ENCODE measurements at places on chromosomes 5 and 9. TPM values are rescaled to one million over a fixed set of nuclear protein-coding genes. Genes with fewer than 3 reads are reported as not detected.
A peak's percentile ranks its signal among the peaks of the same experiment; 100 is the strongest.

DNA sequence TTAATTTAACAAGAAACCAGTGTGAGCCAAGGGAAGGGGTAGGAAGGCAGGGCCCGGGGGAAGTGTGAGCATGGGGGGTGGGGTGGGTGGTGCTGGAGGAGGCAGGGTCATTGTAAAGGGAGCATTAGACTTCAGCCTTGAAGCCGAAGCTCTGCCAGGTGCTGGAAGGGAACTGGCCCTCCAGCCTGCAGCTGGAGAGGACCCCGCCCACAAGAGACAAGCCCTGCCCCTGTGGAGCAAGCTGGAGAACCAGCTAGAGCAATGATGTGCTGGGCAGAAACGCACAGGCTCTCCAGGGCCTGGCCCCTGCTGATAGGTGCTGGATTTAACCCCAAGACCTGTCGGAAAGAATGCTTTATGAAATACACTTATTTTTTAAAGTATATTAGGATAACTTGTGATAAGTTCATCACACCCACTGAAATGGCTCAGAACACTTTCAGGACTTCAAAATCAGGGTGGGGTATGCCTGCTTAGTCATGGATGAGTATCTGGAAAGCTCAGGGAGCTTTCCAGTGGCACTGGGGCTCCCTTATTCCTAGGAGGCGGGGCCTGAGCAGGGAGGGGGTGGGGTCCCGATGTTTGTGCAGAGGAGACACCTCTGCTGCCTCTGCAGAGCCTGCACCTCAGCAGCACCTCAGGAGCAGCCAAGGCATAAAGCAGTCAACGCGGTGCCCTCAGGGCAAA is 27.1 kb downstream of the UBE2QL1 start:
- no peaks in the 10 kb centered on the region for H3K36me3 ChIP-seq
- DNase-seq = no peak
- no peak overlapping the region for H3K27ac ChIP-seq
- peaks cover 13% of the 10 kb centered on the region for H3K27me3 ChIP-seq

DNA sequence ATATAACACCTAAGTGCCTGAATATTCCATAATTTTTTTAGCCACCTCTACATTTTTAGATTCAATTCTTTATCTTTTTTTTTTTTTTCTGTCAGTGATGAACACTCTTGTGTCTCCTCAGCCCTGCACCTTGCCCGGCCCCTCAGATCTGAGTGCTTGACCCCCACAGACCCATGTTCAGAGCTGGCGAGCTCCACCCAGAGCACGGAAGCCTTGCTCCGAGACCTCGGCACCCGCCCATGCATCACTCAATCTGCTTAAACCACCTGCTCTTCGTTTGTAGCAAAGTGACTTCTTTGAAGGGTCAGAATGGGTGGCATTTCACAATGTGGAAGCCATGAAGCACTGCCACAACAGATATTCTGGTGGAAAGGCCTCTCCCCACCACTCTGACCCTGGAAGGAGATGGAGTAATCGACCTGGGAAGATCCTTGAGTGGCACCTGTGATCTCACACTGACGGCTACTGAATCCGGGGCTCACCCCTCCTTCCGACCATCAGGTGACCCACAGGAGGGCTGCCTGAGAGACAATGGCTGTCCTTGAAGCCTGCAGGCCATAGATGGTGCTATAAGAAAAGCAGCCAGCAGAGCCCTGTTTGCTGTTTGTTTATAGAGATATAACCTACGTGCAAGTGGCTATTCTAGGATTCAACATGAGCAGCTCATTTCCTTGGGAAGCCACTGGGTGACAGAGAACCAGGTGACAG is 261.1 kb upstream of the IRX4 start:
- no peak overlapping the region for H3K4me3 ChIP-seq
- DNase-seq = no peak
- H3K27me3 ChIP-seq = no peaks in the 10 kb centered on the region
- no peaks in the 10 kb centered on the region for H3K4me1 ChIP-seq

- no peak overlapping the region for H3K27ac ChIP-seq
- peaks cover 13% of the 10 kb centered on the region for H3K27me3 ChIP-seq
- H3K4me3 ChIP-seq = no peak overlapping the region
- no peak for DNase-seq
Measured at GRCh38 chr9:21728781-21729180, 73.7 kb upstream of the MTAP start.

DNA sequence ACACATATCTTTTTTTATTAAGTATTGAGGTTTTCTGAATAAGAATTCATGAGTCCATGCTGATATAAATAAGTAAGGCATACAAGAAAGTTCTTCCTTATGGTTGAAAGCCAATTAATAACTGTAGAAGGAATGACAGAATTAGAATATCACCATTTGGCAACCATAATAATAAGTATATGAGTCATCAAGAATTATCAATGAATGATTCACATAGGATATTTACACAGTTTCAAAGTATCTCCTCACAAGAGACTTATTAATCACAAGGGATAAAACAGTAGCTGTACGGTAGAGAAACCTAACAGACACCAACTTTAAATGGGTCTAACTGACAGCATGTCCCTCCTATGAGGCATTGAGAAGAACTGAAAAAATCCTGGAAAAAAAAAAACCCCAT is 161.6 kb downstream of the NR3C1 start:
- no peak overlapping the region for H3K4me3 ChIP-seq
- no peaks in the 10 kb centered on the region for H3K4me1 ChIP-seq
- H3K27ac ChIP-seq = no peak overlapping the region
- H3K27me3 ChIP-seq = peaks cover 2% of the 10 kb centered on the region
- H3K36me3 ChIP-seq = no peaks in the 10 kb centered on the region

GRCh38 chr5:112418659-112419163 is 366 bp downstream of the EPB41L4A start:
- peak overlapping the region; percentile 66 for H3K4me3 ChIP-seq
- H3K4me1 ChIP-seq = peaks cover 11% of the 10 kb centered on the region
- DNase-seq = no peak
- H3K27me3 ChIP-seq = peaks cover 59% of the 10 kb centered on the region
- peak overlapping the region; percentile 31 for H3K27ac ChIP-seq

- H3K27me3 ChIP-seq = no peaks in the 10 kb centered on the region
- no peak for DNase-seq
- H3K36me3 ChIP-seq = peaks cover 16% of the 10 kb centered on the region
- peak overlapping the region; percentile 48 for H3K4me3 ChIP-seq
Measured at GRCh38 chr9:130045725-130046450, 2.9 kb upstream of the FNBP1 start.

GRCh38 chr5:159409801-159410200 is 79.5 kb upstream of the IL12B start:
- peaks cover 55% of the 10 kb centered on the region for H3K36me3 ChIP-seq
- peaks cover 61% of the 10 kb centered on the region for H3K27me3 ChIP-seq
- peak overlapping the region; percentile 5 for H3K4me3 ChIP-seq
- peak overlapping the region; percentile 57 for H3K27ac ChIP-seq

DNA sequence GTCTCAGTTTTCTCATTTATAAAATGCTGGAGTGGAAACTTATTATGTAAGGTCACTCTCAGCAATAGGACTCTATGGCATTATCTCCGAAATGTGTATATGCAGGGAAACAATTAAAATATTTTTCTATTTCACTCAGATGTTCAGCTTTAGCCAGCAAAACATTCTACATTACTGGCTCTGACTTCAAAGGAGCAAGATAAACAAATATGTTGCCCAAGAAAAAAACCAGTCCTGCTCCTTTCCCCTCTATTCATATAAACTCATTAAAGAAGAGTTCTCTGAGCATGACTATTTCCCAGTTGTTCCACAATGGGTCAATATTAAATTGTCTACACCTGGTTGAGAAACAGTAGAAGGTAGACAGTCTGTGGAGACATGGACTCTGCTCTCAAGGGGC is 155.0 kb downstream of the NPR3 start:
- no peak overlapping the region for H3K4me3 ChIP-seq
- H3K27ac ChIP-seq = no peak overlapping the region
- H3K27me3 ChIP-seq = no peaks in the 10 kb centered on the region
- no peaks in the 10 kb centered on the region for H3K36me3 ChIP-seq
- H3K4me1 ChIP-seq = no peaks in the 10 kb centered on the region

The PPP3R2 gene
- total RNA-seq = not detected

The SLC45A2 gene
- 0.23 TPM for total RNA-seq

Measured in activated CD4-positive, alpha-beta memory T cell treated with anti-CD3 and anti-CD28 coated beads, Interleukin-2, amount 10 ng/mL, durations not matched to agents 7 days and 5 days (primary cell).